ENCODE measurements at places on chromosomes 13 and 19. TPM values are rescaled to one million over a fixed set of nuclear protein-coding genes. Genes with fewer than 3 reads are reported as not detected.

GRCh38 chr13:52899206-52899605 is 50.8 kb upstream of the PCDH8 start:
- no peaks in the 10 kb centered on the region for H3K36me3 ChIP-seq
- no peaks in the 10 kb centered on the region for H3K4me1 ChIP-seq
- H3K4me3 ChIP-seq, result no peak overlapping the region
- H3K27me3 ChIP-seq, result no peaks in the 10 kb centered on the region
- DNase-seq, result no peak
- H3K27ac ChIP-seq, result no peak overlapping the region

- H3K36me3 ChIP-seq, result no peaks in the 10 kb centered on the region
- H3K27me3 ChIP-seq, result no peaks in the 10 kb centered on the region
- no peaks in the 10 kb centered on the region for H3K4me1 ChIP-seq
- no peak overlapping the region for H3K27ac ChIP-seq
- H3K4me3 ChIP-seq, result no peak overlapping the region
Observed at GRCh38 chr19:8849232-8849631, 17.1 kb downstream of the MBD3L1 start.

GRCh38 chr13:25118378-25118905 is 22.5 kb downstream of the PABPC3 start:
- DNase-seq, result no peak
- H3K27me3 ChIP-seq, result peaks cover 7% of the 10 kb centered on the region
- no peaks in the 10 kb centered on the region for H3K4me1 ChIP-seq
- no peak overlapping the region for H3K4me3 ChIP-seq

DNA sequence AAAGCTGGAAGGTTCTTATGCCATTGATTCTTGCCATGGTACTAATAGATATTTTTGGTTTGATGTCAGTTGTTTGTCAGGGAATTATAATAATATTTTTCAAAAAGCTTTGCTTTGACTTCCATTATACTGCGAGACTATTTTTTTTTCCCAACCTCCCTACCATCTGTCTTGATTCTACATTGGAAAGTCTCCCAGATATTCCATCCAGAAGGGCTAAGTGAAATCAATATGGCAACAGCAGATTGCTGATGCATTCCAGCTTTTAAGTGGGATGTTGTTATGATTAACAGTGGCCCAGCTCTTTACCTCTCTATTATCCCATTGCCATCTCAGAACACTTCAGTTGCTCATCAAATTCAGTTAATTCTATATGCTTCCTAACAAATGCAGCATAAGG is 247.4 kb downstream of the OXGR1 start:
- H3K4me1 ChIP-seq, result no peaks in the 10 kb centered on the region
- no peak overlapping the region for H3K27ac ChIP-seq
- DNase-seq, result no peak
- H3K36me3 ChIP-seq, result no peaks in the 10 kb centered on the region
- no peaks in the 10 kb centered on the region for H3K27me3 ChIP-seq

- no peaks in the 10 kb centered on the region for H3K36me3 ChIP-seq
- no peaks in the 10 kb centered on the region for H3K27me3 ChIP-seq
- peak; percentile 93 for DNase-seq
Observed at GRCh38 chr19:35644206-35644986, 2.9 kb downstream of the ETV2 start.

DNA sequence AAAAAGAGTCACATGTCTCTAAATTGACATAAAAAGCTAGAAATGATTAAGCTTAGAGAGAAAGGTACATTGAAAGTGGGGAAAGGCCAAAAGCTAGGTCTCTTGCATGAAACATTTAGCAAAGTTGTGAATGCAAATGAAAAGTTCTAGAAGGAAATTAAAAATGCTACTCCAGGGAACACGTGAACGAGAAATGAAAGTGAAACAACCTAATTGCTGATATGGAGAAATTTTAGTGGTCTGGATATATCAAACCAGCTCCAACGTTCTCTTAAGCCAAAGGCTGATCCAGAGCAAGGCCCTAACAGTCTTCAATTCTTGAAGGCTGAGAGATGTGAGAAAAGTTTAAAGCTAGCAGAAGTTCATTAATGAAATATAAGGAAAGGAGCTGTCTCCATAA is 419.8 kb downstream of the SLITRK6 start:
- H3K27me3 ChIP-seq, result no peaks in the 10 kb centered on the region
- H3K4me1 ChIP-seq, result no peaks in the 10 kb centered on the region
- no peak overlapping the region for H3K27ac ChIP-seq
- DNase-seq, result no peak
- H3K36me3 ChIP-seq, result no peaks in the 10 kb centered on the region

The ACER1 gene
- polyA plus RNA-seq, result 3.4 TPM

The B3GNT3 gene
- not detected for polyA plus RNA-seq
